Stromal cell of bone marrow (primary cell): ENCODE measurements at places on chromosomes 1 and 21.

GRCh38 chr1:33256471-33257206, at the start of gene ZNF362:
Gene ZNF362 (plus strand): TSS chr1:33256492. CDS start chr1:33270575, 14,083 bp downstream.
- DNase-seq, result peak; percentile 36

DNA sequence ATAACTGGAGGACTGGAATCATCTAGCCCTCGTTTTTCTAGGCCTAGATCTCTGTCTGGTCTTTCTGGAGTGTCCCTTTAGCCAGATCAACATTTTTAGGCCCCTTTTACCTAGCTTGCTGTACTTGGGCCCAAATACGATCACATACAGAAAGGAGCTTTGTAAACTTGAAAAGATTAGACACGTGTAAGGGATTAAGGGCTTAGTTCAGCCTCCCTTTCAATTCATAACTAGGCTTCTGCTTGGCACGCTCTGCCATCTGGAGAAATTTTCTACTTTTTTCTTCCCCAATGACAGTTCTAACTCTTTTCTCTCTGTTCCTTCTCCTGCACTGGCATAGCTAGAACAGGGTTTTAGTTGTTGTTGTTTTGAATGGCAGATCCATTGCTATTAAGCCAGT, 153.3 kb upstream of the BEND5 start:
- DNase-seq, result no peak

DNA sequence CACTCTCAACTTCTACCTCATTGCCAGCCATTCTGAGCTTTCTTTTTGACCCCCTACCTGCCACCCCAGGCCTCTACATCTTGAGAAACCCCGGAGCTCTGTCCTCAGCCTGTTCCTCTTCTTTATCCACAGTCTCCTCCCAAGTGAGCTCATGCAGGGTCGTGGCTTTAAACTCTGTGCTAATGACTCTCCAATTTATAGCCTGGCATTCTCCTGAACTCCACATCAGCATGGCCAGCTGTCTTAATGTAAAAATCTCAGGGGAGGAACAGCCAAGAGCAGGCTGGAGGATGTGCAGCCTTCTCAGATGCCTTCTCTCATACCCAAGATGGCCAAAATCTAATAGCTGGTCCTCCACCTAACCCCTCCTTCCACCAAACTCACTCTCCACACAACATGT, 84.2 kb downstream of the CCDC185 start:
- DNase-seq, result no peak

DNA sequence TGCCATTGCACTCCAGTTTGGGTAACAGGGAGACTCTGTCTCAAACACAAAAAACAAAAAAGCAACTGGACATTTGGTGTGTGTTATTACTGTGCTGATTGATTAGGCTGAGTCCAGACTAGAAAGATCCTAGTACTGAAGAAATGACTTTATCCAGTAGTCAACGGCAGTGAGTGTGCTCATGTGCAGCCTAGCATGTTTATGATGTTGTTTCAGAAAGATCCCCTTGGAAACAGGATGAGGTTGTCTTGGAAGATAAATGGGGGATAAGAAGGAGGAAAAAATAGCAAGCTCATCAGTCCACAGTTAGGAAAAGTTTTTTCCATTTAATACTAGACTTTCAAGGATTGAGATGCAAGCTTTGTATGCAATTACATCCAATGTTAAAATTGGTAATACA, 14.3 kb downstream of the RUSC1 start:
- DNase-seq, result no peak

DNA sequence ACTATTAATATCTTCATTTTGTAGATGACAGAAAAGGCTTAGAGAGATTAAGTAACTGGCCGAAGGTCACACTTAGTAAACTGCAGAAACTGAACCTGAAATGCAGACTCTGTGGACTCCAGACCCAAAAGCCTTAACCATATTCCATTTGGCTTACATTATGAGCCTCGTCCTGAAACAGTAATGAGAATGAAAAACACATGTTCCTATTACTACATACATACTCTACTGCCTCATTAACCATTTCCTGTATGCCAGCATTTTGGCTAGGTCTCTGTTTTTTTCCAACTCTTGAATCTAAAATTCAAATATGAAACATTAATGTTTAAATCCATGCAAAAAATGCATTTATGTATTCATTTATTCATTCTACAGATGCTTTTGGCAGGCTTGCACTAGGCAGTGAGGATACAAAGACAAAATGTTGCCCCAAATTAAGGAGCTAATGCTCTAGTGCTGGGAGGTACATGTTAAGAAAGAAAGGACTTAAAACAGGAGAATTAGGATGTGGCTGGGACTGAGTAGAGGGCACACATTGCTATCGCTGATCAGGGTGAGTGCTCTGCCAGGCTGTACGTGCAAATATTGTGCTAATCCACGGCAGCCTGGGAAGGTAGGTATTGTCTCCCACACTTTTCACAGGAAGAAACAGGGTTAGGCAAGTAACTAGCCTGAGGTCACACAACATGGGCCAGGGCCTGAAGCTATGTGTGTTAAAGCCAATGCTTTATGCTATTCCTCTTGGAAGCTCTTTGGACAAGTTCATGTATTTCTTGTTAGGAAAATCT, 14.0 kb downstream of the DEGS1 start:
- DNase-seq, result no peak
